GM10248 (cell line): ENCODE measurements at places on chromosomes 3 and 15.

DNA sequence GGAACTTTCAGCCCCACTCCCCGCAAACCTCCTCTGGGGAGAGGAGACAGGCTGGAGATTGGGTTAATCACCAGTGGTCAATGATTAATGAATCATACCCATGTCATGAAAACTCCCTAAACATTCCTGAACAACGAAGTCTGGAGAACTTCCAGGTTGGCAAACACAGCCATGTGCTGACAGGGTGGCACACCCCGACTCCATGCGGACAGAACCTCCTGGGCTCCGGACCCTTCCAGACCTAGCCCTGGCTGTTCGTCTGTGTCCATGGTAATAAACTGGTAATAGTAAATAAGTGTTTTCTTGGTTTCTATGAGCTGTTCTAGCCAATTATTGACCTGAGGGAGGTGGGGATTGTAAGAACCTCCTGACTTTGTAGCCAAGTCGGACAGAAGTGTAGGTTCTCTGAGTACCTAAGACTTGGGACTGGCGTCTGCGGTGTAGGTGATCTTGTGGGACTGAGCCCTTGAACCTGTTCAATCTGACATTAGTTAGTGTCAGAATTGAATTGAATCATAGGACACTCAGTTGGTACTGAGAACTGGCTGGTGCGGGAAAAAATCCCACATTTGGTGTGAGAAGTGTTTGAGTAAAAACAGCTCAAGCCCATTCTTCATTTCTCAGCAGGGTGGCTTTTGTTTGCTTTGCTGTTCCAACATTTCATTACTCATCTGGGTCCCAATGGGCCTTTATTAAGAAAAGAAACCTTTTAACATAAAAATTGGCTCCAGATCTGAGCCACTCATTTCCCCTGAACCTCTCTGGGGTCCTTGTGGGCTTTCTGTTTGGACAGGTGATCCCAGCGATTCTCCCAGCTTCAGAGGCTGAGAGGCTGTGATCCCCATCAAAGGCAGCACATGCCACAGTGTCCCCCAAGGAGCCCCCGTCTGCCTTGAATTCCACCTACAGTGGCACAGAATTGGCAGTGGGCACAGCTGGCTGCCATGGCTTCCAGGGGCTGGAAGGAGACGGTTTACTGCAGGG lies 151.0 kb downstream of the TJP1 start:
- no peak for DNase-seq

DNA sequence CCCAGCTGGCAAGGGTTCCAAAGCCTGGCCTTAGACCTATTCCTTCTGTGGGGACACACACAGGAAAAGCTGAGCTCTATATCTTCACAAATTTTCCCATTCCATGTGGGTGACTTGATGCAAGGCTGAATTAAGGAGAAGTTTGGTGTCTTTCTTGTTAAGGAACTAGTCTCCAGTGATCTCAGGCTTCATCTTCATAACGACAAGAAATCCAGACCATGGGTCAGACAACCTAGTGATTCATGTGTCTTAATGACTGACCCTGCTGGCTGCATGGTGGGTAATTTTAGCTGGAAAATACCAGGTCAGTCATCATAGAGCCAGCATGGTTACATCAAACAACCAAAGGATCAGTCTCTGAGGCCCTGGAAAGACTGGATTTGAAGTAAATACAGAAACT lies 112.7 kb upstream of the SLC4A7 start:
- DNase-seq, result no peak

GRCh38 chr3:109242187-109242523 lies 74.2 kb downstream of the DPPA2 start:
- no peak for DNase-seq

DNA sequence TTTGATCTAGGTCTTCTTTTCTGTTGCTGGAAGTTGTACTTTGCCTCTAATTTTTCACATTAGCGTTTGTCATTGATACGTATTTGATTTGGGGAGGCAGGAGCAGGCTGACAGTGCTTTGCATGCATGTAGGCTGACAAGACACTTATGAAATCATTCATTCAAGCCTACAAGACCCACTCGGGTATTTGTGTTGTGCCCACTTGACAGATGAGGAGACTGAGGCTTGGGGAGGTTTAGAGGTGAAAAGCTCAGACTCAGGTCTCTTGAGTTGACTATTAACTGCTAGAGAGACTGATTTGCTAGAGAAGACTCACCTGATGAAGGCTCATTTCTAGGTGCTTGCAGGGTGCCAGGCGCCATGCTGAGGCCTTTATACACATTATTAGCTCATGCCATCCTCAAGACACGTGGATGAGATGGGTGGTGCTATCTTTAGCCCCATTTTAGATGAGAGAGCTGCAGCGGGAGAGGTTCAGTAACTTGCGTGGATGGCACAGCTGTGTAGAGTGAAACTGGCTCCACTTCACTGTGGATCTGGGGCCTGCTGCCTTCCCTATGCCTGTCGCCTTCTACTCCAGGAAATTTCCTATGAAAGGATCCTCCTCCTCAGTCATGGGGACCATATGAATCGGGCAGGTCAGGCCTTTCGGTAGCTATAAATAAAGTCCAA lies 192.7 kb downstream of the ITPR1 start:
- no peak for DNase-seq

DNA sequence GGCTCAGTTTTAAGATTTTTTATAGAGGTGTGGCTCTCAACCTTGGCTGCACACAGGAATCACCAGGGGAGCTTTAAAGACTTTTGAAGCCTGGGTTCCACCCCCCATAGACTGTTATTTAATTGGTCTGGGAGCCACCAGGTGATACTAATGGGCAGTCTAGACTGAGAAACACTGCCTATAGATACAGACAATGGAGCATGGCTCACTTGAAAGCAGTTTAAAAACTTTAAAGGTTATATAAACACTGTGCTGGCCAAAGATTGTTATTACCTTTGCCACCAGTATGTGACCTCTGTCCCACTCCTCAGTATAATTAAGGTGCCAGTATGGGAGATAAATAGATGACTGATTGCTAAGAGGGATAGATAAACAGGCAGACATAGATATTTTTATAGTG lies 3.8 kb downstream of the GOLIM4 start:
- DNase-seq, result no peak
